ENCODE measurements at places on chromosomes 6 and 20.

GRCh38 chr6:3813150-3813780 is 35.9 kb upstream of the FAM50B start:
- no peak for DNase-seq

GRCh38 chr20:63641792-63642523 is 11.3 kb downstream of the STMN3 start:
- peak; percentile 81 for DNase-seq

DNA sequence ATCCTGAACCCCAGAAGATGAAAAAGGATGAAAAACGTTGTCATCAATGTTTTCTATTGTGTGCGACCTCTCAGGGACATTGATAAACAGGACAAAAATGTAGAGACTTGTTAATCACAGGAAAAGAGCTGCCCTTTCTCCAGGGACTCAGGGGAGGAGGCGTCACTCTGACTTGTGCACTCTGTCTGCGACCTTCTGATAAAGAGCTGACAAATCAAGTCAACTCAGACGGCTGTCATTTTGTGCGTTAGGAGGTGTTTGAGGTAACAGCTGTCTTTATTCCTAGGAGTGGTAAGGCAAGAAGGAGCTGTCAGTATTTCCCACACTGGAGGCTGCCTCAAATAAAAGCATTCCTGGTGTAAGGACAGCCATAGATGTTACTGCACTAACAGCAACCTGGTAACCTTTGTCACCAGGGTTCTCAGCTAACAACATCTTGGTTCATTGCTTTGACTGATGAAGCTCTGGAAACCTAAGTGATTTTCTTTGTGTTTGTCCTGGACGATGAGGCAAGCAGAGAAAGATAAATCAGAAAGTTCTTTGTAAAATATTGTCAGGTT is 38.6 kb upstream of the NXT1 start:
- no peak for DNase-seq

GRCh38 chr6:126824226-126824625 is 294.2 kb upstream of the RSPO3 start:
- no peak for DNase-seq

DNA sequence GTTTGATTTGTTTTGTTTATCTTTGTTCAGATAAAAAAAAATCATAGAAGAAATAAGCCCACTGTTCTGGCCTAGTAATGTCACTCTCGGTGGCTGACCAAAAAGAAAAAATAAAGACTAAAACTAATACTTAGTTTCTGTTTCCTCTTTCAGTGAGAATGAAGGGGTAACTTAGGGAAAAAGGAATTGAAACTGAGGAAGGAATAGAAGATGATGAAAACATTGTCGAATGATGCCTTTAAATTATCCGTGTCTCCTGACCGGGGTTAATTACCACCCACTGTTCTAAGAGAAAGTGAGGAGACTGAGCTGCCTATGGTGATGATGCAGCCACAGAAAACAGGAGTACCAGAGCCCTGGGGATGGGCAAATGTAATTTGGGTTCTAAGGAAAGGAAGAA is 73.1 kb downstream of the PTCHD4 start:
- DNase-seq = no peak

DNA sequence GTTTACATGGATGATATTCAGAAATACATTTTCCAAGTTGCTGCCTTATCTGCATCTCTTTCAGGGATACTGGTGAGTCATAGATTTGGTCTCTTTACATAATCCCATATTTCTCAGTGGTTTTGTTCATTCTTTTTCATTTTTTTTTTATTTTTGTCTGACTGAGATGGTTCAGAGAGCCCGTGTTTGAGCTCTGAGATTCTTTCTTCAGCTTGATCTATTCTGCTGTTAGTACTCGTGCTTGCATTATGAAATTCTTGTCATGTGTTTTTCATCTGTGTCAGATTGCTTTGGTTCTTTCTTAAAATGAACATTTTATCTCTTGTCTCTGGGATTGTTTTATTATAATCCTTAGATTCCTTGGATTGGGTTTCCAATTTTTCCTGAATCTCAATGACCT is 317.3 kb downstream of the DOK5 start:
- DNase-seq = no peak

GRCh38 chr6:145673504-145673903 is 61.8 kb downstream of the EPM2A start:
- DNase-seq = no peak

DNA sequence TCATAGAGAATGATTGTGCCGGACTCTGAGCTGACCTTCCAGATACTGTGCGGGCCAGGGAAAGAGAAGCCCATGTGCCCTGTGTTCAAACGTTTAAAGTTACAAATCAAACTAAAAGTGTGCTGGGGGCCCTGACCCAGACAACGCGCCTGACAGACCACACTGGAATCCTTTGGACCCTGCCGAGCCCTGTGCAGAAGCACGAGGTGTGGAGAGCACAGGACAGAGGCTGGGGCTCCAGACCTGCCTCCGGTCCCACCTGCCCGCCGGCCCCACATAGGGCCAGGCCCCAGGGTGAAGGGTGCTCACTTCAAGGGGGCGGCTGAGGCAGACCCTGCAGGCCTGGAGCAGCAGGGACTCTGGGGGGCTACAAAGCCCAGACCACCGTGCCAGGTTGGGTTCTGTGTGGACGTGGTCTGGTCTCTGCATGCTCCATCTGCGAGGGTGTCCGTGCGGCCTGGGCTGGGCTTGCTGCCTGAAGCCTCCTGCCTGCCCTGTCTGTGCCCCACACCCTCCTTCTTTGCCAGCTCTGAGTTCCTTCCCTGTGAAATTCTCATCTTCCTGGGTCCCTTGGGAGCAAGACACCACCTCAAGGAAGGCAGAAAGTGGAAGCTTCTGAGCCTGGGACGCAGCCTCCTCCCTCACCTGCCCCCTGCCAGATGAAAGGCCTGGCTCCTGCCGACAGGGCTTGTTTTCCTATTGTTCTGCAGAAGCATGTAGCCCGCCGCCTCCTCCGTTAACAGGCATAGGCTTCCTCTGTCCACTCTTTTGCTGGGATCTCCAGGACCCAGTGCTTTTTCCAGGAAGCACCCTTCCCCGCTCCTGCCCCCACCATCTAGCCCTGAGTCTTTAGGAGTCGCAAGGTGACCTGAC is 186.2 kb downstream of the ERMARD start:
- DNase-seq = no peak

DNA sequence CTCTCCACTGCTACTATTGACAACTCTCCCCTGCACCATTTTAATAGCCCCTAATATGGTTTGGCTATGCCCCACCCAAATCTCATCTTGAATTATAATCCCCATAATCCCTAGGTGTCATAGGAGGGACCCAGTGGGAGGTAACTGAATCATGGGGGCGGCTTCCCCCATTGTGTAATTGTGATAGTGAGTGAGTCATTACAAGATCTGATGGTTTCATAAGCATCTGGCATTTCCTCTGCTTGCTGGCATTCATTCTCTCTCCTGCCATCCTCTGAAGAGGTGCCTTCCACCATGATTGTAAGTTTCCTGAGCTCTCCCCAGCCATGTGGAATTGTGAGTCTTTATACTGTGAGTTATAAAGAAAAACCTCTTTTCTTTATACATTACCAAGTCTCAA is 74.1 kb upstream of the TCF21 start:
- no peak for DNase-seq

GRCh38 chr20:47544240-47544639 is 42.6 kb downstream of the NCOA3 start:
- DNase-seq = no peak

DNA sequence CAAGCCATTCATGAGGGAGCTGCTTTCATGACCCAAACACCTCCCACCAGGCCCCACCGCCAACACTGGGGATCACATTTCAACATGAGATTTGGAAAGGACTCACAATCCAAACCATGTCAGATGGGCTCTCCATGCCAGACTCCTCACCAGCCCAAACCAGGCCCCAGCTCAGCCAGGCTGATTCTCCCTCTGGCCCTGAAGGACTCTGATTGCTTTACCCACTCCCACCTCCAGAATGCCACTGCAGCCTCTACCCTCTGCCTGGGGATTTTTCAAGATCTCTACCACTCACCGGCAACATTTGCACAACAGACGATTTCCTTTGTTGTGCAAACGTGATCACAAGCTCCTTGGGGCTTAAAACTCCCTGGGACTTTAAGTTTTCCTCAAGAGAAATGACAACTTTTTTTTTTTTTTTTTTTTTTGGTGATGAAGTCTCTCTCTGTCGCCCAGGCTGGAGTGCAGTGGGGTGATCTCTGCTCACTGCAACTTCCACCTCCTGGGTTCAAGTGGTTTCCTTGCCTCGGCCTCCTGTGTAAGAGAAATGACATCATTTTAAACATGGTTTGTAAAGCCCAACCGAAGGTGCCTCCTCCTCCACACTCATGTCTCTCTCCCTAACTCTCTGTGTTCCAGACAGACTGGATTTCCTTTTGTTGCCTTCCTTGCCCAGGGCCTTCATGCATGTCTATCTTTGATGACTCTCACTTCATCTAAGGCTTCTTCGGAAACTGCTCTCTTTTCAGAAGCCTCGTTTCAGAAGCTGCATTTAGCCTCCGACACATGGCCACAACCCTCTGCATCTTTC is 147.0 kb downstream of the CDH26 start:
- no peak for DNase-seq

DNA sequence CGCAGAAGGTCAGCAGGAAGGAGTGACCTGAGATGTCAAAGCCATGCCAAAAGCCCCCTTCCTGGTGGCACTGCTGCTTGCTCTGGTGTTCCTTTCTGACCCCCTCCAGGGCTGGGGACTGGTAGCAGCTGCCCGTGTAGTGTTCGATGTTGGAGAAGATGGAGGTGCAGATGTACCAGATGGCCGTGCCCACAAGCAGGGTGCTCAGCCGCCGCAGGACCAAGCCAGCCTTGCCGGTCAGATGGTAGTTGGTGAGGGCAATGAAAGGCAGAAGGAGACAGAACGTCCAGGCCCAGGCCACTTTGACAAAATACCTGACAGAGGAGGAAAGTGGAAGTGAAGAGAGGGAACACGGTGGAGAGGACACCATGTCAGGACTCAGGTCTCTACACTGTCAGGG is 4.1 kb downstream of the FITM2 start:
- DNase-seq = no peak

DNA sequence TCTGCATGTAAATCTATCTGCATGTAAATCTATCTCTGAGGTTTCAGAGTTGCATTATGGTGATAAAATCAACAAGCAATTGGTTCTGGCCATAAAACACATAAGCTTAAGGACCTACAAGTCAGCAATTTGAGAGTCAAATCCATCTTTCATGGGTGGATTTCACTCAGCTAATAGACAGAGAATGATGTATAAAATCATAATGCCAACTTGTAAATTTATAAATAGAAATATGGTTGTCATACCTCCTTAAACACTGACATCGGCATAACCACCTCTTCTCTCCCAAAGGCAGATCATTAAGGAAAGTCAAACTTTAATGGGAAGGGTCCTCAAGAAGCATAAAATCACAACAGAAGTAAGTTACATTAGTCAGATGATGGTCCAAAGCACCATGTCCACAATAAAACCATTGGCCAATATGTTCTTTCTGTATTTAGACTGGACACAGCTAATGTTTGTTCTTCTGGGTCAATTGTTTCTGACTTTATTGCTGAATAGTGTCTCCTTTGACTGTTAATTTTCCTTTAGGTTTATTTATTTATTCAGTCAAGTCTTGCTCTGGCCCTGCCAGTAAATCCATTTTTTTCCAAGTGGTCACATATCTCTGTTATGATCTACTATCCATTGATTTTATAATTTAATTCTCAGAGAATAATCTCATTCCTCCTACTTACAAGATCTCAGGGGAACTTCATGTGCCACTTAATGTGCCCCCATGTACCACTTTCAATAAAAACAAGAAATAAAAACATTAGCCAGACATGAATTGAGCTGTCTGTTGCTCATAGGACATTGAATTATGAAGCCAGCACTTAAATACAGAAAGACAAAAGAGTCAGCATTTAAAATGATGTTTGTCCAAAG is 382.9 kb upstream of the IRAK1BP1 start:
- DNase-seq = no peak

DNA sequence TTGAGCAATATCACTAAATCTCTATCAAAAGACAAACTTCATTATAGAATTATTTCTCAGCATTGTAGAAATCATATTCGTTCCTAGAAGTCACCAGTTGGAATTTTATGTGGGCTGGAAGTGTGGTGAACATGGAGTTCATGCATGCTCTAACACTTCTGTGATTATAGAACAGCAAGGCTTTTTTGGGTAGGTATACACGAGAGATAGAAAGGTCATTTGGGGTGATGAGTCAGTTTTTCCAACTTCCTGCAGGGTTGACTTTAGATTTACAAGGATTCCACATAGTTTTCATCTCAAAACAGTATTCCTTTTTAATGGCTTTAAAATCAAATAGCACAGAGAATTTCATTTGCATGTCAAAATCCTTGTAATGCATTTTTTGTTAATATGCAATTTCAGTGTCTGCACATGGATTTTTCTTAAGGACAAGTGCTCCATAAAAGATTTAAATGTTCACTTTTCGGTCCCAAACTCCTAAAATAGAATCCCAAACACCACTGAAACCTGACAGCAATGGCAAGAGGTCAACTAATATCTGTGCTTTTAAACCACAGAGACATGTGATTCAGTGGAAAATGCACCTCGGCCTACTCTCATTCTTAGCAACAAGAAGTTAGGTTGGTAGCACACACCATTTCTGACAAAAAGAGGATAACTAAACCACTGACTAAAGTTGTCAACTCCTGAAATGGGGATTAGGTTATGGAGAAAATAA is 211.0 kb downstream of the MOXD1 start:
- no peak for DNase-seq

DNA sequence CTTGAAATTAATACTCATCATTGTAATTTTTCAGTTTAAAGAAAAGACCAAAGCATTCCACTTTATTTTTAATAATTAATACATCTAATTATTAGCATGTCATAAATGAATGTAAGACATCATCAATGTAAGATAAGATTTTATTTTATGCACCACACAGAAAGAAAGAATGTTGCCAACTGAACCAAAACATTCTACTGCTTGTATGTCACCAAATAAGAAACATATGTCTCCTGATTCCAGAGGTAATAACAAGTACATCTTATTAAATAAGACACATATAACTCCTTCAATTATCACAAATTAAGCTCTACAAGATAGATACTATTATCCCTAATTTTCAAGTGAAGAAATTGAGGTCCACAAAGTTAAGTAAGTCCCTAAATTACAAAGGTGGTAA is 189.5 kb downstream of the GMDS start:
- DNase-seq = no peak

DNA sequence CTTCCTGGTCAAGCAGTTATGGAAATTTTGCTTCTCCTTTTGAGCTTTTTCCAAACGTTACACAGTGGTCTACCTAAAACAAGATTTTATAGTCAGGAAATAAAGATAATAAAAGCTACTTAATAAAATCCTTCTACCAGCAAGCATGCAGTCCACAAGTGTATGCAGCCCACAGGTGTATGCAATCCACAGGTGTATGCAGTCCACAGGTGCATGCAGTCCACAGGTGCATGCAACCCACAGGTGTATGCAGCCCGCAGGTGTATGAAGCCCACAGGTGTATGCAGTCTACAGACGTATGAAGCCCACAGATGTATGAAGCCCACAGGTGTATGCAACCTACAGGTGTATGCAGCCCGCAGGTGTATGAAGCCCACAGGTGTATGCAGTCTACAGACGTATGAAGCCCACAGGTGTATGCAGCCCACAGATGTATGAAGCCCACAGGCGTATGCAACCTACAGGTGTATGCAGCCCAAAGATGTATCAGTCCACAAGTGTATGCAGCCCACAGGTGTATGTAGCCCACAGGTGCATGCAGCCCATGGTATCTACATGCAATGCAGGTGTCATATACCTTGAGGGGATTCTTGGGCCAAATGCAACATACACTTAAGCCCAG is 26.4 kb upstream of the OCSTAMP start:
- DNase-seq = no peak
